Mesendoderm (in vitro differentiated cells): ENCODE measurements at places on chromosomes 6 and 20.

GRCh38 chr6:151136141-151136755 lies 103.5 kb upstream of the AKAP12 start:
- no peak for DNase-seq

- DNase-seq = peak; percentile 72
These were observed 729.4 kb downstream of the TENT5A start for GRCh38 chr6:81023007-81023582.

DNA sequence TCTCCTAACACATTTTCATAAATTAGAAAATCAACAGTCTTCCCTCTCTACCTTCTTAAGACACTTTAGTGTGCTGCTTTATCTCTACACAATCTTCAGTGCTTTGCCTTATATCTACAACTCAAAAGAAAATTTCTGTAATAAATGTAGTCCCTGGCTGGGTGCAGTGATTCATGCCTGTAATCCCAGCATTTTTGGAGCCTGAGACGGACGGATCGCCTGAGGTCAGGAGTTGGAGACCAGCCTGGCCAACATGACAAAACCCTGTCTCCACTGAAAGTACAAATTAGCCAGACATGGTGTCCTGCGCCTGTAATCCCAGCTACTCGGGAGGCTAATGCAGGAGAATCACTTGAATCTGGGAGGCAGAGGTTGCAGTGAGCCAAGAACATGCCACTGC lies 9.7 kb upstream of the EDN1 start:
- no peak for DNase-seq

GRCh38 chr6:136533487-136533886 lies 16.7 kb downstream of the MAP7 start:
- DNase-seq = no peak

- DNase-seq = no peak
These were observed 161.2 kb downstream of the HS3ST5 start for GRCh38 chr6:114181664-114182063.

- peak; percentile 90 for DNase-seq
These were observed 591.4 kb downstream of the RNF144B start for GRCh38 chr6:18978337-18979128.

DNA sequence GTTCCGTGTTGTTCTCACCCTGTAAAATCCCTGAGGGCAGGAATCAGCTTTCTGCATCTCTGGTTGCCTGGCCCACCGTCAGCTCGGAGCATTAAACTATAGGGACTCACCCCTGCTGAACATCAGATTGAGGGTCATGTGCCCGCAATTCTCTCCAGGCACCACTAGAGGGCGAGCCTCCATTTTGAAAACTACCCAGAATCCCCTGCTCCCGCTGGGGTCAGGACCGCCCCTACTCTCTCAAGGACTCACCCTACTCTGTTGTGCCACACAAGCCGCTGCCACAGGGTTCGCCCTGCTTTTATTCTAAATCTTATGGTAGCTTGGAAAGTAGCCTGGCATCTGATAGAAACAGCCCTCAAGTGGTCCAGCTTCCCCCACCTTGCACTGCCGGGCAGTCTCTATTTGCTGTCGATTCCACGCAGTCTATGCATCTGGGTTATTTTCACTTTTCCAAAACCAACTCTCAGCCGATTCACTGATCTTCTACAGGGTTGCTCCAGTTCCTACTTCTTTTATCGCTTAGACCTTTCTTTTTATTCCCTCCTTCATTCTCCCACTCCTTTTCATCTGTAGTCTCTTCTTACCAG lies 244.1 kb upstream of the QKI start:
- DNase-seq = peak; percentile 63
